ENCODE measurements at places on chromosomes 5 and 9. TPM values are rescaled to one million over a fixed set of nuclear protein-coding genes. Genes with fewer than 3 reads are reported as not detected.

DNA sequence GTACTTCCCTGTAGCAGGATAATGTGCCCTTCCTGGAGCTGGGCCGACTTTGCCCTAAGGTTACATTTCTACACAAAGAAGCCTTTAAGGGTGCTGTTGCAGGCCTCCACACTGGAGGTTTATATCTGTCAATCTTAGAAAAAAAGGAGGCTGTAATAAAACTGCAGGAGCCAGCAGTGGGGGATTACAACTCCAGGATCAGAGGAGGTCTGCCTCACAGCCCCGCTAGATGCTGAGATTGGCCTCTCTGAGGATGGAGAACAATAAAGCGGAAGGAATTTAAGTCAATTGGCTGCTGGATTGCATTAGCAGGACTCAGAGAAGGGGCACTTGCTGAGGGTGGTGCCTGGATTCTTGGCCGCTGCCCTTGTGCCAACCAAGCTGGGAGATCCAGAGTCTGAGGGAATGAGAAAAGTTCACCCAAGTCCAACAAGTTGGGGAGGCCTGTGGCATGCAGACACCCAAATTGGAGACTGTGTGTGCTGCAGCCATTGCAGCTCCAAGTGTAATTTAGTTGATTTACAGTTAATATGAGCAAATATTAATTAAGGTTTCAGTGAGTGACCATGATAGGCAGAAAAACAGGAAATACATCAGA lies 99.0 kb upstream of the SSBP2 start:
- no peak for DNase-seq

TRIM36 gene
- 8.9 TPM for total RNA-seq

DNA sequence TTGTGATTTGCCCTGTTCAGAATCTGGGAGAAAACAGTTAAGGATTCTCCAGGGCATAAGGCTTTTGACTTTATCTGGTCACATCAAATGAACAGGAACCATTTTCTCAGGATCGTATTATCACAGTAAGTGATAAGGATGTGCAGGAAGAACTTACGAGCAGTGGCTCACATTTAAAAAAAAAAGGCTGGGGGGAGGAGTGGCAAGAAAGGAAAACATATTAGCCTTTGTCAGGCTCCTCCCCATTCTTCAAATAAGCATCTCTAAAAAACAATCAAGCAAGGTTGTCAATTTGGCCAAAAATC lies 234.3 kb upstream of the TMEM161B start:
- no peak for DNase-seq

SHISAL2B gene
- not detected for total RNA-seq

GRCh38 chr9:128798896-128799295 lies 11.8 kb downstream of the TBC1D13 start:
- no peak for DNase-seq

DNA sequence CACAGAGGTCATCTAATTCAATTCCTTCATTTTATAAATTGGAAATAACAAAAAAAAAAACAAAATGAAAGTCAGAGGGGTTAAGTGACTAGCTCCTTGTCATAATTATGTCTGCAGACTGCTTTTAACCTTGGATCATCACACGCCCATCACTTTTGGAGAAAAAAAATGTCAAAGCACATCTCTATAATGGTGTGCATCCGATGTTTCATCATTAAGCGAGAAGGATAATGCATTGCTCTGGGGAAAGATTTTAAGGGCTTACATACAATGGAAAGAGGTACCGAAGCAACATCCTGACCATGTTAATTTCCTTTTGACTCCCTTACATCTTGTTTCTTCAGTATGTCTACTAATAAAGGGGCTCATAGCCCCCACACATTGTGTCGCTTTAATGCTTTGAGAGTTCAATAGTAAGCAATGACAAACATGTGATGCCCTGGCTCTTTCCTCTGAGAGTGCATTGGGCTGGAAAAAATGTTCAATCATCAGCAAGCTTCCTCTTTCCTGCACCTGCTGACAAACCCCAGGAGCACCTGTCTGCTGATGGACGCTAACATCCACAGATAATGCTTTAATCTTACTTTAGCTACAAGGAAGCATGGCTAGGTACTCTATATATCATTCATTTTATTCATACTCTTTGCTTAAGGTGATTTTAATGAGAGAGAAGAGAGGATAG lies 242.2 kb downstream of the SMARCA2 start:
- DNase-seq = no peak

DNA sequence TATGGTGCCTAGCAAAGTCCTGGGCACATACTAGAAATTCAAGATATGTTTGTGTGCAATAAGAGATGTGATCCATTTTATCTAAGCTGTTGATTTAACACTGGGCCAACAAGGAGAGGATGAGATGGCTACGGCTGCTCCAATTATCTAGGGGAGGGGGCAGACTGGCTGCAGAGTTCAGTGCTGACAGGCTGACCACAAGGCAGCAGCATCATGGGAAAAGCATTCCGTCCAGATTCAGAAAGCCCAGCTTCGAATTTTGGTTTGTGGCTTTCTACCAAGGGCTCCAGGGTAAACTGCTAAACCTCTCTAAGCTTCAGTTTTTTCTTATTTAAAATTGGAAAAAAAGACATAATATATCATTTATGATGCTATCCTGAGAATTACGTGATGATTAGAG lies 385.1 kb upstream of the DAP start:
- DNase-seq = no peak

- DNase-seq = no peak
These were observed 565.6 kb downstream of the PRR16 start for GRCh38 chr5:121029536-121030245.

- DNase-seq = no peak
These were observed 63.5 kb downstream of the DUSP1 start for GRCh38 chr5:172707285-172708182.

DNA sequence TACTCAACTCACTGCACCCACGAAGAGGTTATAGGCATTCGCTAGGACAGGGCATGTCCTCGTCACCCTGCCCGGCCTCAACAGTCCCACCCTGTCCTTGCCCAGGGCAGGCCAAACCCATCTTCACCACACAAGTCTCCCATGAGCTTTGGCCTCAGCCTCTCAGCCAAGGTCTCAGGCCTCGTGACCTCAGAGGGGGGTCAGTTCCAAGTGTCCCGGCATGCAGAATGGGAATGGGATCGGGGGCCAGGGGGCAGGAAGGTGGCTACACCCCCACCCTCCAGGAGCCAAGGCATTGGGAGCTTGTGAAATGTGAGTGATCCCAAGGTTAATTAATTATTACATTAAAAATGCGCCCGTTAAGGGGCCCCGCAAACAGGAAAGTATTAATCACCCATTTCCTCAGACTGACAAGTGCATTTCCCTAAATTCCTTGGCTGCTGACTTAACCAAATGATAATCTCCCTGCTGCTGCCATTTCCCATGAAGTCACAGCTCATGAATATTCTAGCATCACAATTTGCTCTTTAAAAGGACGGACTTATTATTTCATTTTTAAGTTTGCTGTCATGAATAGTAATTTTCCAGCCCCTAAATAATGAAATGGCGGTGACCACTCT lies 8.0 kb upstream of the UBAC1 start:
- no peak for DNase-seq

- no peak for DNase-seq
These were observed 20.9 kb downstream of the PCSK5 start for GRCh38 chr9:75911390-75911789.

DNA sequence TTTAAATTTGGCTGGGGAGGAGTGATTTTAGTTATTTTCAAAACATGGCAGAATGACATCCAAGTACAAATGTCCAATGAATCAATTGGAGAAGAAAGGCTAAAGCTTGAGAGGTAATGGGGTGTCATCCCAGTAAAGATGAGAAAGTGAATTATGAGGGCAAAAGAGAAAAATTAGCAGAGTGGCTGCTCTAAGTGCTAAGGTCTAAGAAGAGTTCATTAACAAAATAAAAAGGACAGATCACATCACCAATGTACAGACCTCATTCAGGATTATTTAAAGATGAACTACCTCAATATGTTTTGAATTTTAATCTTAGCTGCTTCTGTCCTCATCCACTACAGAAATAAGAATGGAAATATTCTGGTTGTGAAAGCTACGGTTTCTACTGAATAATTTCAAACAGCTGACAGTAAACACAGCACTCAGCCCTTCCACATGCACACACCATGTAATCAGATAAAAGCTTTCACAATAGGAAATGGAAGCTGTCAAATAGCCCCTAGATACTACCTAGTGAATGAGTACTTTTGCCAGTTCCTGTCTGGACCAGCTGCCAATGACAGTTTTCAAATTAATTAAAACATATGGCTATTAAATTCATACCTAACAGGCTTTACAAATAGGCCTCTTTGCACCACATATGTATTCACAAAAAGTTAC lies 171.5 kb downstream of the SSBP2 start:
- DNase-seq = no peak

DNA sequence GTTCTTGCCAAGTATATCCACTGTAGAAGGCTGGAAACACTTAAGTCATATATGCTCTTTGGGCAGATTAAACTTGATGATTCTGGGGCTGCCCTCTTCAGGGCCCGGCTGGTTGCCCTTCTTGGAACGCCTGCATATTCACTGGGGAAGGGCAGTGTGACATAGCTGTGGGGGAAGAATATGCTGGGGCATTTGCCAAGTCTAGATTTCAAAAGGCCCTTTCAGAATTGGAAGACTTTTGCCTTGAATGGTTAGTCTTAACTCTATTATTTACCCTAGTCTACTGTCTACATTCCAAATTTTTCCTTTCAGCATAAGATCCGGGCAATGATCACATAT lies 161.2 kb upstream of the PITX1 start:
- DNase-seq = no peak

ZDHHC11B gene
- 0.07 TPM for total RNA-seq

- no peak for DNase-seq
These were observed 66.3 kb upstream of the UNC5A start for GRCh38 chr5:176743868-176744583.

F2RL2 gene
- not detected for total RNA-seq

ISOC1 gene
- 9.9 TPM for total RNA-seq

GRCh38 chr5:119368238-119368630 lies 12.4 kb downstream of the TNFAIP8 start:
- DNase-seq = no peak

DNA sequence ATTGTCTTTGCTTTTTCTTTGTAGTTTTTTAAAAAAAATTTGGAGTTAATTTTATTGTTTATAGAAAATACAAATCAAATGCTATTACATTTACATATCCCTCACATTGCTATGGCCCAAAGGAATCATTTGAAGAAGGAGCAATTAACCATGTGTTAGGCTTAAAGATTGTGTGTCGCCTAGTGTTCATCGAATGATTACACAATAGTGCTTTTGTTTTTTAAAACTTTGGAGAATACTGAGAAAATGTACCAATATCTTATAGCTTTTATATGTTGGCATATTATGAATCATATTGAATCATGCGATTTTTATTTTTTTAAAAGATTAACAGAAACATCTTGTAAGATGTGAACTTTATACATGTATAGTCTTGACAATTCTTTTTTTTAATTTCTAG lies 21.7 kb downstream of the SLC30A5 start:
- no peak for DNase-seq

DNA sequence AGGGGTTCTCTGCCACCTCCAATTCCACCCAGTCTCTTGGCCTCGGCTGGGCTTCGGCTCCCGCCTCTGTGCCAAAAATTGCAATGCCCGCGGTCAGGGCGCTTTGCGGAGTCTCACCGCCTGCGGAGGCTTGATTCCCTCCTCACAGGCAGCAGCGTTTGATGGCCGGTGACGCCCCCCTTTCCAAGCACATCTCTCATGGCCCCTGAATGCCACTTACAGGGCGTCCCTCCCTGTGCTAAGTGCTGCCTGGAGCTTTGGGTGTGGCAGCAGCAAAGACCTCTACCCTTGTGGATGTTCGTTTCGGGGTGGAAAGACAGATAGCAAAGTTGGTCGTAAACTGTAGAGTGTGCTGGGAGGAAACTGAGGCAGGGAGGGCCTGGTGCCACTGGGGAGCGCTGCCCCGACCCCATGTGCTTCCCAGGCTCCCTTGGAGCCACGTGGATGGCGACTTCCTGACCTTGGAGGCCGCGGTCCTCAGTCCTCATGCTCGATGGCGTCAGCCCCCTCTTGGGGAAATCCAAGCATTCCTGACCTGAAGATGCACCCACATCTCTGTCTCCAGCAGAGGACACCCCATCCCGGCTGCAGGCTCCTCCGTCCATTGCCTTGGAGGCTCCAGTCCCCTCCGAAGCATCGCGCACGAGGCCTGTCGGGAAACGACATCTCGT lies 249.2 kb upstream of the IRX4 start:
- DNase-seq = no peak

DNA sequence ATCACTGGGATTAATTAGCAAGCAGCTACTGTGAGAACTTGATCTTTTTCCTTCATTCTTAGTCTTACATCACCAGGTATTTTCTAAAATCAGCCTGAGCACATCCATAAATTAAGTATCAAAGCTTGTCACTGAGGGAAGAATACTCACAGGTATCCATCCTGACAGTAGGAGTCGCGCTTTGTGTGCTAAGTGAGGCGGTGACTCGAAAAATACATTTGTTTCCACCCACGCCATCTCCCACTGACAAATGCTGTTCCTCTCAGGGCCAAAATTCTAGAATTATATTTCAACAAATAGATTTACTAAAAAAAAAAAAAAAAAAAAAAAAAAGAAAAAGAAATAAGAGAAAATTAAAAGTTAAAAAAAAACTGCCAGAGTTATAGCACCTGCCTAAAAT lies 34.1 kb upstream of the GABRB2 start:
- no peak for DNase-seq

GRCh38 chr5:138445547-138446271 lies 6.9 kb downstream of the REEP2 start:
- no peak for DNase-seq
